ENCODE measurements at places on chromosomes 7 and 10. TPM values are rescaled to one million over a fixed set of nuclear protein-coding genes. Genes with fewer than 3 reads are reported as not detected.

DNA sequence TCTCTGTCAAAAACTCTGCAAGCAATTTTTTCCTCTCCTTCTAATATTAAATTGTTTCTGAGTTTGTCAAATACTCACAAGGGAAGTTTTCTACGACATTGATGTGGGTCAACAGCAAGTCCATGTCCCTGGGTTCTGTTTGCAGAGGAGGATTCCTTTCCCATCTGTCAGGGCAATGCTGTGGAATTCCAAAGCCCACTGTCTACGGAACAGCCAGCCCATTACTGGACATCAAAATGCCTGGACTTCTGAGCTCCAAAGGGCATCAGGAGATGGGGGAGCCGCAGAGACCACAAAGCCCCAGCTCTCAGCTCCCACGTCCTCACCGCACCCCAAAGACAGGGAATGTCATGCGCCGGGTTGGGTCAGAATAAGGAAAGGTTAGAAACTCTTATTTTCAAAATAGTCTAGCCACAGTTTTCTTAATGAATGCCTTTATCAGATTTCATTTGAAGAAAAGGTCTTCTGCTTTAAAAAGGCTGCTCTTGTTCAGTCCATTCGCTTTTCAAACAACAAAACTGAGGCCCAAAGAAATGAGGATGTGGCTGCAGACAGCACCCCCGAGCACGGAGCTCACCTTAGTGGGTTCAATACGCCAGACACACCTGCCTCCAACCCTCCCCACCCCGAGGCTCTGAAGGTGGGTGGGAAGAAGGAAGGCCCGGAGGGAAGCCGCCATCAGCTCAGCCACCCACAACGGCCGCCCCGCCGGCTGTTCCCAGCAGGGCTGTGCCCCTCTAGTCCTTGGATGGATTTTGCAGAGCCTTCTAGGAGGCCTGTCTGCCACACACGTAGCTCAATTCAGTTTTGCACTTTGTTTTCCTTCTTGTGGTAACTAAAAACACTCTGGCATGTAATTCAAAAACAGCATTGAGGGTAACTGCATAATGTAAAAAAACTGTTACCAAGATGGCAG, 44.7 kb downstream of the PTPRN2 start:
- no peak for DNase-seq

- DNase-seq: no peak
Measured at GRCh38 chr10:62266611-62267010, 2.0 kb downstream of the RTKN2 start.

DNA sequence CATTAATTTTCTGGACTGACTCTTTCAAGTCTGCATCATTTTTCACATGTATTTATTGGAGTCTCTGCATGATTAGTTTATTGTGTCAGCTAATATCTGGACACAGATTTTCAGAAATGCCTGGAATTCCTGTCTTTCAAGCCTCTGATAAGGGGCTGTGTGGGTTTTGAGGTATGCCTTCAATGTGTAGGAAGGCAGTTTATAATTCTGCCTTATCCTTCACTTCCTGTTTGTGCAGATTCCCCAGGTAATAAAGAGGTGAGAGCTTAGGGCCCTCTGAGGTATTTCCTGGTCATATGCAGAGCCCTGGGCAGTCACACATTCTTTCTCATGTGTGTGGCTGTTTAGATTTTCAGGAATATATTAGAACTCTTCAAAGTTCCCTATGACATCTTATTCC, 79.4 kb upstream of the PRKCQ start:
- no peak for DNase-seq

Gene CDK1
- 3.4 TPM for total RNA-seq

DNA sequence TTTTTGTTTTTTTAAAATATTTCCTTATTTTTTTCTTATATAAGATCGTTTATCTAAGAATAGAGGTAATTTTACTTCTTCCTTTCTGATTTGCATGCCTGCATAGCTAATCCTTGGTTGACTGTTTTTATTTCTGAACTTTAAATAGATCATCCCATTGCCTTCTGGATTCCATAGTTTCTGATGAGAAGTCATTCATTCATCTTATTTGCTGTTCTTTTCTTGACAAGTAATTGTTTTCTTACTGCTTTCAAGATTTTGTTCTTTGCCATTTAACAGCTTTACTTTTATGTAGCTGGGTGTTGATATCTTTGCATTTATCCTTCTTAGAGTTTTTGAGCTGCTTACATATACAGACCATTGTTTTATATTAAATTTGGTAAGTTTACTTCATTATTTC, 437.9 kb downstream of the SDK1 start:
- no peak for DNase-seq

DNA sequence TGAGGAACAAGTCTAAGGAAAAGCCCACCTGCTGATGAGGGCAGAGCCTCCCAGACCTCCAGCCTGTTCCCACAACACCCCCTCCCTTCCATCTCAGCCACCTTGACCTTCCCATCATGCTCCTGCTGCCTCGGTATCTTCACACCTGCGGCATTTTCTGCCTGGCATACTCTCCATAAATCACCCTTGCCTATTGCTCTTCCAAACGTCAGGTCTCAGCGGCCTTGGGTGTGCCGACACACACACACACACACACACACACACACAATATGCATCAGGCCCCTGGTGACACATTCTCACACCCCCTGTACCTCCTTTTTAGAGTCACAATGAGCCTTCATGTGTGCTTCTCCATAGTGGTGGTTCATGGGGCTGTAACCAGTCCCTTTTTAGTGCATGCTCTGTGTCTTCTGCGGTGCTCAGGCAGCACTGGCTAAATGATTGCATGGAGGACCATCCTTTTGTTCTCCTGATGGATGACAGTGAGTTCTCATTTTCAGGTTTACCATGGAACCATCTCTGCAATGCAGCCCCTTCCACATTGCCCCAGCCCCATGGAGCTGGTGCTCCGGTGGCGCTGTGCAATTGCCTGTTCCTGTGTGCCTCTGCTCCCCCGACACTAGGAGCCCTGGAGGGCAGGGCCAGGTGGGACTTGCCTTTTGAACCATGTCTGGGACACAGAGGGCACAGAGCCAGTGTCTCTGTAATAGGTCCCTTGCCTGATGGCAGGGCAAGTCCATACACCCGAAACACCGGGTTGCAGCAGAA, 4.5 kb downstream of the ADIRF start:
- DNase-seq: no peak

Gene TEX36
- total RNA-seq: not detected

DNA sequence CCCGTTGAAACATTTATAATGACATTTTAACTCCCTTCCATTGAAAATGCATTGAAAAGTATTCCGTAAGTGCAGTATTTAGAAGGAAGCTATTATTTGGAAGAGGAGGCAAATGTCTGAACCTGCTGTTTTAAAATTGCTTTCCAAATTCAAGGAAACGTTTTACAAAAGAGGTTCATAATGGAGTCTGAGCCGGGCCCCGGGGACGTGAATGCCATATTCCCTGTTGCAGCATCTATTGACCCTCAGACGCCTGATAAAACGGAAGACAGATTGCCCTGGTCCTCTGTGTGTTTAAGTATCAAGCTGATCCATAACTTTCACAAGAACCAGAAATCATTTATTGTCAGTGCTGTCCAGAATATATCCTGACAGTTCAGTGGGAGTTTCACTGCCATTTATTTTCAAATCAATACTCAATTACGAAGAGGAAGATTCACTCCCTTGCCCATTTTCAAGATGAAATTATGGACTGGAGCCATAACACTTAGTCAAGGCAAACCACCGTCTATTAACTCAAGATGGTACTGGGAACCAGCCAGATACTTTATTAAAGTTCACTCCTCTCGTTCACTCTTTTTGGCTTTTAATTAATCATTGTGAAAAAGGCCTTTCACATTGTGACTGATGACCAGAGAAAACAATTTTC, 435.7 kb upstream of the PFKP start:
- DNase-seq: no peak
